ENCODE measurements at places on chromosomes 7 and 10.

GRCh38 chr10:15103513-15103912, 6.4 kb downstream of the RPP38 start:
- no peak for DNase-seq

GRCh38 chr7:38506756-38507155, 124.4 kb downstream of the AMPH start:
- DNase-seq: peak; percentile 86

DNA sequence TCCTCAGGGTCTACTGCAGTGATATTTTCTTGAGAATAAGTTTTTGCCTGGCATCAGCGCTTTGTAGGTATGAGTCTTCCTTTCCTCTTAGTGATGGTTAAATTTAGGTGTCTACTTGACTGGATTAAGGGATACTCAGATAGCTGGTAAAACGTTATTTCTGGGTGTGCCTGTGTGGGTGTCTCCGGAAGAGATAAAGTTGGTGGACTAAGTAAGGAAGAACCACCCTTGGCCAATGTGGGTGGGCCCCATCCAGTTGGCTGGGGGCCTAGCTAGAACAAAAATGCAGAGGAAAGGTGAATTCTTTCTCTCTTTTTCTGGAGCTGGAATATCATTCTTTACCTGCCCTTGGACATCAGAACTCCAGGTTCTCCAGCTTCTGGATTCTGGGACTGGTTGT, 138.8 kb downstream of the ADCYAP1R1 start:
- DNase-seq: no peak

- DNase-seq: no peak
Observed at GRCh38 chr10:103373544-103373943, 5.8 kb downstream of the TAF5 start.

DNA sequence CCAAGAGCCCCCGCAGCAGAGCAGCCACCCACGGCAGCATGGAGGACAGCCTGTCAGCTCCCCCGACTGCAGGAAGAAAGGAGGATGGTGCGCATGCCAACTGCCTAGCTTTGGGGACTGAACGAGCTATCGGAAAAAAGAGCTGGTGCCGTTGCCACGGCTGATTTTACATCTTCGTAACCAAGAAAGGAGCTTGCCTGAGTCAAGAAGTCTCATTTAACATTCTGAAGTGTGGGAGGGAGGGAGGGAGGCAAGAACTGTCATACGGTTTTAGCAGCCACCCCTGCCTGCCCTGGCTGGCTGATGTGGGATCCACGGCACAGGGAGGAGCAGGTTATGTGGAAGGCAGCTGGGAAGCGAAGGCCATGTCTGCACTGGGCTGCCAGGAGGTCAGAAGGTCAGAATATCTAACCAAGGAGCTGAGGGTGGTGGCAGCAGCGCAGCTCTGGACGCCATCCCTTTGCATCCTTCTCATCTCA, 74.7 kb upstream of the CAMK2B start:
- DNase-seq: no peak

DNA sequence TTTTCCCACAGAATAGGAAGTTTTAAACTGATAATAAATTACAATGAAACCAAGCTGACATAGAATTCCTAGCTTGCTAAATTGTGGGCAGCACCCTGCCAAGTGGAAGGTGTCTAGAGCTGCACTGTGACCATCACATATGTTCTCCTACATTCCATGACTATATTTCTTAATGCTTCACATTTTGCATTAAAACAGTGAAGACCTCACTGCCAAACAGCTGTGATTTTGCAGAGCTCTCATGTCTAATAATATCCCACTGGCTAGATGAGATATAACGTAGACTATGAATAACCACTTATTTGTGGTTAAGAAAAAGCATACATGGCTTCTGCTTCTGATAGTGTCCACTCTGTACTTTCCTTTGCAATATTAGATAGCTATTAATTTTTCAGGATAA, 228.3 kb upstream of the TEX47 start:
- no peak for DNase-seq

GRCh38 chr10:48456361-48456804, 148.5 kb downstream of the ARHGAP22 start:
- no peak for DNase-seq

DNA sequence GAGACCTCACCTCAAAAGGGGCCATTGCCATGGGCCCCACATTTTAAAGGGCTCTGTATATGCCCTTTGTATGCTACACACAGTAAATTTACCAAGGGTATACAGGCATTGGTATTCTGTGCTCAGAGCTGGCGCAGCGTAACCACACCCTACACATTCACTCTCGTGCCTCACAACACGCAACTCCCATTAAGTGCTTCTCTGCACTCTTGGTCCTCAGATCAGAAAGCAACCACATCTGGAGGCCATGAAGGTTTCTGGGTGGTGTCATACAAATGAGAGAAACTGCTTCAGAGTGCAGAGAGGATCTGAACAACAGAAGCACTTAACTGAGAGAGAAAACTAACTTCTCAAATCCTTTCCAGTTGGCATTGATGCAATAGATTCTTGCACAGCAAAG, 9.4 kb upstream of the CACUL1 start:
- DNase-seq: peak; percentile 15

GRCh38 chr7:46542076-46542475, 621.0 kb upstream of the IGFBP3 start:
- no peak for DNase-seq

GRCh38 chr10:60917331-60918280, 26.4 kb downstream of the RHOBTB1 start:
- peak; percentile 17 for DNase-seq

DNA sequence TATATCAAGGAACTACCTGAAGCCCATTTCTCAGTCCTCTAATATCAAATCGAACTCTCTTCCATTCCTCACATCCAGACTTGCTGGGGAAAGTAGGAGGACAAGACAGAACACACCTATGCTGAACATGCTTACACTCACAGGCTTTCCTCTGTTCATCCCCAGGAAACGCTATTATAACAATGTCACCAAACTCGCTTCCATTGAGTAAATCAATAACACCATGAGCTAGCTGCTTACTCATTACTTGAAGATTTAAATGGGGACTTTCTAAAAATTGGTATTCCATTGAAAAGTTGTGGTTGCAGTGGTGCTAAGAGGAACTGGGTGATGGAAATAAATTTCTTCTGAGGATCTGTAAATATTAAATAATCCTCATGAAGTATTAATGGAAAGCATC, 88.8 kb downstream of the SLC25A13 start:
- DNase-seq: no peak

DNA sequence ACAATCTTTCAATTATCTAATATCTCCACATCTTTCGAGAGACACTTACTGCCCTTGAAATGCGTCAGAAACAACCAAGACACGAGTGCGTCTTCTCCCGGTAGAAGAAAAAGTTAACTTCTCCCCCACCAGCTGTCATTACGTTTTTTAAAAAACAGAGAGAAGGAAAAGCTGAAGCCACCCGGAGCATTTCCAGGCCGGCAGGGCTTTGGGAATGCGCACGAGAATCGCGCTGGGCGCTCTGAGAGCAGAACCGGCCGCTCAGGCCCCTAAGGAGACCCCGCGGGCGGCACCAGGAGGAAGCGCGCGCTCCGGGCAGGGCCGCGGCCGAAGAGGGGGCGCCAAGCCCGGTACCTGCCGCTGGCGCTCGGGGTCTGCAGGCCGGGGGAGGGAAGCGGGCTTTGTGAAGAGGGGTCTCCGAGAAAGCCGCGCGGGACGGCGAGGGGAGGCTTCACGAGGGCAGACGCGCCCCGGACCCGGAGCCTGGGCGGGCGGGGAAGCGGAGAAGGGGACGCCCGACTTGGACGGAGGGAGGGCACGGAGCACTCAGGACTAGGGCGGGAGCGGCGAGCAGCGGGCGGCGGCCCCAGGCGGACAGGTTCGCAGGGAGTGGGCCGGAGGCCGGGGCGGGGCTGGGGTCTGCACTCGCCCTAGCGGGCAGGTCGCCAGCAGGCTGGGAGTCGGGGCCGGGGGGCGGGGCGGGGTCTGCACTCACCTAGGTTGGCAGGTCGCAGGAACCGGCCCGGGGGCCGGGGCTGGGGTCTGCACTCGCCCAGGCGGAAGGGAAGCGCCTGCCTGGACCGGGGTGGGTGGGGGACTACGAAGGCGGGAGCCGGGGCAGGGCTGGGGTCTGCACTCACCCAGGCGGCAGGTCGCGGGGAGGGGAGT, 932 bp downstream of the ESYT2 start:
- DNase-seq: peak; percentile 65

DNA sequence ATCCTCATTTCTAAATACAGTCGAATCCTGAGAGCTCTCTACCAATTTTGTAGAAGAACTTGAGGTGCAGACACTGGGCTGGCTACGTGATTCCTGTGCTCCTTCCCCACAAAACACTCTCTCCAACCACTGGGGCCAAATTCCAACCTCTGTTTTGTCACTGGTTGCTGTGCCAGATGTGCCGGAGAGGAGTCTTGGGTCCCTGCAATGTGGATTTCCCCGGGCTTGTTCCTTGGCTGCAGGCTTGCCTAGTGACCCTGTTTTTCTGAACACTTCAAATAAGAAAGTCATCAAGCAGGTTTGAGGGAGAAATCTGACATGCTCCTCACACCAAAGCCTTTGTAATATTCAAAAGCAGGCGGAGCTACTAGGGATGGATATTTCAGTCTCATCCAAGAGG, 44.4 kb upstream of the AGBL3 start:
- peak; percentile 32 for DNase-seq

DNA sequence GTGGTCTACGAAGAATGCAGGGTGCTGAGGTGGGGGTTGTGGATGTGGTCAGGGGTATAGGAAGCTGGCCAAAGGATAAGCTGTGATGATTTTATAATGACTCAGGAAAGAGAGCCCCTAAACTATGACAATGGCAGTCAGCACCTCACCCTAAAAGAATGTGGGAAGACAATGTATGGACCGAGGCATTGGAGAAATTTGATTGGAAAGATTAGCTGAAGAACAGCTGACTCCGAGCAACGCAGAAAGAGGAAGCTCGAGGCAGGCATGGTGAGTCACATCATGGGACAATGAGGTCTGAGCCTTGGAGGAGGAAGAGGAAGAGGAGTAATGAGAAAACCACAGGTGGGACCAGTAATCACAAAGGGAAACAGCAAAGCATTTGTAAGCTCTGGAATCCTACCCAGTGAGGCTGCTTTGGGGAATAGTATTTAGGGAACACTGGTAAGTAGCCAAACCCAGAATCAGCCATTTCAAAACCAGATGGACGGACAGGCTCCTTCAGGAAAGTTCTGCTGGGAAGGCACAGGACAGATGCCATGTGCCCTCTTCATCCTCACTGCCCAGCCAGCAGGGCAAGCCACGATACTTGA, 295.4 kb downstream of the PRPF18 start:
- peak; percentile 93 for DNase-seq

- peak; percentile 53 for DNase-seq
Observed at GRCh38 chr7:106813705-106814305, 51.3 kb upstream of the PIK3CG start.

Measured in GM23248 (cell line).